Retinal pigment epithelial cell (primary cell): ENCODE measurements at places on chromosomes 4 and X.

DNA sequence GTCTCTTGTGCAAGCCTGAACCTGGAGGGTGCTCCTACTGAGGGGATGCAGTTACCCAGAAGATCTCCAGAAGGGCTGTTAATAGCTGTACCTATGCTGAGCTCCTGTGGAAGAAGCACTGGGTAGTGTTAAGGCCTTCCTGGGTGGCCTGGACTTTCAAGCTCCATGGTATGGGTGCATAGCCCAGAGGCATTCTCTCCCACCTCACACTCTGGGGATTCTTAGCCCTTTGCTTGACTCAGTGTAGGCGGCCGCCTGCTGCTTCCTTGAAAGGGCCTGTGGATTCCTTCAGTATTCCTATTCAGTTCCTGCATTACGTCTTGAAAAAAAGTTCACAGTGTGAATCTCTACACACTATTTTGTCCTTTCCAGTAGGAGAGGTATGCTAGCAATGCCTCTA lies 235.7 kb upstream of the MAGEB16 start:
- no peak for DNase-seq

DNA sequence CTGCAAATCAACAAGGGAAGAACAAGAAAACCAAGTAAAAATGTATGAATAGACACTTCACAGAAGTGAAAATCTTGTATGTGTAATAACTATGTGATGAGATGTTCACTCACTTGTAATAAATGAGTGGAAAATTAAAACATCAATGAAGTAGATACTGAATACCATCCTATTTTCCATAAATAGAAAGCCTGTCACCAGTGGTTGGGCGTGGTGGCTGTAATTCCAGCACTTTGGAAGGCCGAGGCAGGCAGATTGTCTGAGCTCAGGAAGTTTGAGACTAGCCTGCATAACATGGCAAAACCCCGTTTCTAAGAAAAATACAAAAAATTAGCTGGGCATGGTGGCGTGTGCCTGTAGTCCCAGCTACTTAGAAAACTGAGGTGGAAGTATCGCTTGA lies 53.5 kb upstream of the SOD3 start:
- DNase-seq, result no peak

DNA sequence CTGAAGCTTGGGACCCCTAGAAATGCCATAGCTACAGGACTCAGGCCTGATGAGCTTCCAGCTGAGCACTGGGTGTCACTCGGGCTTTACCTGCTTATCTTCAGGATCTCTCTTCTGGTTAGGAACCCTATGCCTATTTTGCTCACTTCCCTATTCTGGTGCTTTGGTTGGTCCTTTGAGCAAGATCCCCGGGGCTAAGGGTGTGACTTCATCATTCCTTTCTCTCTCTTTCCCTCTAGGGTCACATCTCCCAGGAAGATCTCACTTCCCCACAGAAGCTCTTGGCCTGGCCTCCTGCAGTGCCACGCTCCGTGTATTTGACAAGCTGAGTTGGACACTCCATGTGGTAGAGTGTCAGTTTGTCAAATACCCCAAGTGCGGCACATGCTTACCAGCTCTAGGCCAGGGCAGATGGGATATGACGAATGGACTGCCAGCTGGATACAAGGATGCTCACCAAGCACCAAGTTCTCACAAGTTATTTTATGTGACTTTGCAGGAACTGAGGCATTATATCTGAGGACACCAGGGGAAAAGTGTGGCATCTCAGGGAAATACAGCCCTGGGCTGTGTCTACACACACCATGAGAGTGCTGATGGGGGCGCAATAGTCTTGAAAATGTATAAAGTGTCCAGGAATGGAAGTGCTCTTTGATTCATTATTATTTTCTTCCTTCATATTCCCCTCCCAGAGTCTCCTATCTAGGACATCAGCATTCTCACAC lies 21.1 kb downstream of the VSIG4 start:
- DNase-seq, result no peak

DNA sequence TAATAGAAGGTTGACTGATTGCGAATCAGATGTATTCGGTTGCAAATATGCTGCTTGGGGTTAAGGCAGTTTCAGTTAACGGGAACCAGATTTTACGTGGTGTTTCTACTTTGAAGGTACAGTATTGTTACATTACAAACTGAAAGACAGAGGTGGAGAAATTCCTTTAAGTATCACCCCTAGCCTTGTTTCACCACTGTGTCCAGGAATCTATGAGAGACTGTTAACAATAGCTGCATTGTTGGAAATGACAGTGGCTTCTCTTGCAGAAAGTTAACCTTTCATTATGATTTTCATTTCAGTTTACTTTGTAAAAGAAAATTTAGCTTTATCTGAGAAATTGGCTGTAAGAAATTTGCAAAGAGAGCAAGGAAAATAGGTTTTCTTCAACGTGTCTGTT lies 2.6 kb downstream of the CDKL5 start:
- no peak for DNase-seq

DNA sequence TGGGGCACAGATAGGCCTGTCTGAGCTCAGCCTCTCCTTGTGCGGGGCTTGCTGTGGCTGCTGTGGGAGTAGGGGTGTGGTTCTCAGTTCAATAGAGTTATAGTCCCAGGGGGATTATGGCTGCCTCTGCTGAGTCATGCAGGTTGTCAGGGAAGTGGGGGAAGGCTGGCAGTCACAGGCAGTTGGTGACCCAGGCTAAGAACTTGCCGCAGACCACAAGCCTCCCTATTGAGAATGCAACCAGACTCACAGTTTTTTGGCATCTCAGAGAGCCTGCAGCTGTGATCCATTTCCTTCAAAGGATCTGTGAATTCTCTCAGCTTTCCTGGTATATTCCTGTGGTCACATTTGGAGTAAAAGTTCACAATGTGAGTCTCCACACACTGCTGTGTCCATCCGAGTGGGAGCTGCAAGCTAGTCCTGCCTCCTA lies 364.9 kb downstream of the ZNF674 start:
- peak; percentile 69 for DNase-seq

DNA sequence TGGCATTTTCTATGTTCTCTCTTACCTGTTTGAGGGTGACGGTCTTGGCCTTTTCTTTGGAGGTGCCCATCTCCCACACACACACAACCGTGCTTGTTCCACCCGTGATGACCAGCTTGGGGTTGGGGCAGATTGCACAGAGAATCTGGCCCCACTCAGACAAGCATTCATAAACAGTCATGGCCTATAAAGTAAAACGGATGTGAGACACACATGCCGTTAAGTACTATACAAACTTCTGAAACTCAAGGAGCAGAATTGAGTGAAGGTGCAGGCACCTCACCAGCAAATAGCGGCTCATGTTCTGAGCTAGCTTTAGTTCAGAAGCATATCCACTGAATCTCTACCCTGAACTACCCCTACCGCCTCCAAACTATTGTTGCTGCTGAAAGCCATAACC lies 107.6 kb downstream of the CDS1 start:
- no peak for DNase-seq

- no peak for DNase-seq
Observed at GRCh38 chr4:183118141-183118540, 19.1 kb downstream of the WWC2 start.

DNA sequence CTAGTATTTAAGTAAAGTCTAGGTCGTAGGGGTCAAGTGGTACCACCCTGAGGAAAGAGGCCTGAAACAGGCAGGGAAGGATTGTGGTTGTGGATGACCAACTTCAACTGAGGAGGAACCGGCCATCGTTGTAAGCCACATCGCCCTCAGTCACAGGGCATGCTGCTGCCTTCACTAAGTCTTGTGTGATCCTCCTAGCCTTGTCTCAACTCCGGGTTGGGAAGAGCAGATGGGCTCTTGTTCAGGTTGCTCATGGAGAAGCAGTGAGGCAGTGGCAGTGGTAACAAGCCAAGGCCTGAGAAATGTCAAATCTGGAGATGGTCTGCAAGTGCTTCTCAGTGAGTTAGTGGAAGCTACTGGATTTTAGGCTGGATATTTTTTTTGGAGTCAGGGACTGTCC lies 22.8 kb upstream of the NKX3-2 start:
- DNase-seq, result no peak

GRCh38 chr4:184248216-184248615 lies 30.5 kb upstream of the ENPP6 start:
- no peak for DNase-seq

DNA sequence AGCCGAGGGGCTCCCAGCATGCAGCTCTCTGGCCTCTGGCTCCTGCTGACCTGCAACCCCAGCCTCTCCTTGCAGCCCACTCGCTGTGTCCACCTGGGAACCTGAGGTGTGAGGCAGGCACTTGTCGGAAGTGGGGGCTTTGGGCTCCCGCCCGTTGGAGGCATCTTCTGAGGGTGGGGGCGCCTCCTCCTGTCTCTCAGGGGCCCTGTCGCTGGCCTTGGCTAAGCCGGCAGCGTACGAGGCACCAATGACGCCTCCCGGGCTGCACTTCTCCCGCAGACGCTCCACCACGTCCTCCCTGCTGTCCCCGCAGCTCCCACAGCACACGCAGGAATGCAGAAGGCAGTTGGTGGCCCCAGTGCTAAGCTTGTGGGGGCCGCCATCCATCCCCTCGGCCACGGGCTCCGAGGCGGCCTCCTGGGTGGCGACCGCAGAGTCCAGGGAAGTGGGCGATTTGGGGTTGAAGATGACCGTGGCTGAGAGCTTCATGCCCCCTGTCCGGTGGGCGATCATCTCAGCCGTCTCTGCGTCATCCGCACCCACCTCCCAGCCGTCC lies 42.5 kb upstream of the MXD4 start:
- DNase-seq, result no peak

GRCh38 chr4:56301997-56302496 lies 85.2 kb downstream of the AASDH start:
- no peak for DNase-seq

DNA sequence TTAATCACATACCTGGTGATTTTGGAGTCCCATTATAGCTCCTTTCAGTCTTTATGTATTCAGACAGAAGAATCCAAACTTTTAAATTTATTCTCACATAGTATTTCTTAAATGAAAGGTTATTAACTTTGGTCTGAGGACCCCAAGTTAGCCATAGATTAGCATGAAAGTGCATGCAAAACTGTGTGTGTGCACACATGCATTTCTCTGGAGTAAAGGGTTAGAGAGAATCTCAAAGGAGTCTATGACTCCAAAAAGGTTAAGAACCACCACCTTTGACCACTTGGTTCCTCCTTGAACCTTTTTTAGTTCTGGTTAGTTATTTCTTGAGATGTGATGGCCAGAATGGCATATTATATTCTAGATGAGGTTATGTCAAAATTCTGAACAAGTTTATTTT lies 102.0 kb downstream of the MGST2 start:
- DNase-seq, result no peak

- no peak for DNase-seq
Observed at GRCh38 chr4:185880571-185880970, 68.6 kb upstream of the SORBS2 start.

DNA sequence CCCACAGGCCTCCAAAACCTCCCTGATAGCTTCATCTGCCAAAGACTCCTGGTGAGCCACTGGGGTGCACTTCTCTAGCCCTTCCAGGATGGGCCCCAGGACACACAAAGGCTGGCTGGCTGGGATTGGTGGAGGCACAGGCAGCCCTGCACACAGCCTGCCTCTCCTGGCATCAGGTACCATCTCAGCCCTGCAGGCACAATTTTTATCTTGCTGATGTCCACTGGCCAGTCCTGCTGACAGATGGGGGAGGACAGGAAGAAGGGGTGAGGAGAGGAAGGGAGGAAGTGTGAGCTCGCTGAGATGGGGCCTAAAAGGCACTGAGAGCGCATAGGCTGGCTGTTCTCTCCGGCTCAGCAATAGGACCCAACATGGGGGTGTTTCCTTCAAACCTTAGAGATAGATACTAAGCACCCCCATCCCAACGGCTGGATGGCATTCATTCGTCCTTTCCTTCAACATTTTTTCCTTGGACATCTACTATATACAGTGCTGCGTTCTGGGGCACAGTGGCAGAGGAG lies 92.7 kb downstream of the PJA1 start:
- DNase-seq, result no peak

DNA sequence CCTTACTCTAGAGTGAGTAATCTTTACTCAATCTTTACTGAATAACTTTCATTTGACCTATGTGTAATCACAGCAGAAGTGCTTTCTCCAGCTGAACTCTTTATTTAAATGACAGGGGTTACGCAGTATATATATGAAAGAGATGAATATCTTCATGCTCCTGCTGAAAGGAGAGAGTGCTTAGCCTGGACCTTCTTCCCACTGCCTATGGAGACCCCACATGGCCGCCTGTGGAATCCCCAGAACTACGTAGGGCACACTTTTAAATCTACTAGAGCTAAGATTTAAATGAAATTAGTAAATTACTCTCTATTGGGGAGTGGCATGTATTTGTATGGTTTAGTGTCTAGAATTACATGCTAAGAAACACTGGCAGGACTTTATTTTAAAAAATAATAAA lies 391.2 kb downstream of the ANKRD50 start:
- DNase-seq, result no peak

- no peak for DNase-seq
Observed at GRCh38 chr4:47031751-47032404, 511 bp downstream of the GABRB1 start.

DNA sequence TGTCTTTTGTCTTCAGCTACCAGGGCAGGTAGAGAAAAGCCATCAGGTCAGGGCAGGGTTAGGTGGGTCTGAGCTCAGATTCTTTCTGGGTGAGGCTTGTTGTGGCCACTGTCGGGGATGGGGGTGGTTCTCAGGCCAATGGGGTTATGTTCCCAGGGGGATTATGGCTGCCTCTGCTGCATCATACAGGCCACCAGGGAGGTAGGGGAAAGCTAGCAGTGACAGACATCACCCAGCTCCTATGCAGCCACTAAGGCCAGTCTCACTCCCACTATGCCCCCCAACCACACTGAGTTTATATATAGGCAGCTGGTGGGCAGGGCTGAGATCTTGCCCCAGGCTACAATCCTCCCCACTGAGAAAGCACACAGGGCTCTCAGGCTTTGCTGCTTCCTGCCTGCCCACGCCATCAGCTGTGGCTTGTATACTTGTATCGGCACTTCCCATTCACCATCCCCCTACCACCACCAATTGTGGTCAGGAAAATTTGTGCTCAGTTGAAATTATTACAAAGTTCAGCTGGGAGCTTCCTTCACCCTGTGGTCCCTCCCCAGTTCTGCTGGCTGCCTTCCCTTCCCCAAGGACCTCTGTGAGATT lies 72.6 kb upstream of the PTPN13 start:
- no peak for DNase-seq

GRCh38 chrX:121356139-121356849 lies 308.9 kb downstream of the GLUD2 start:
- no peak for DNase-seq

DNA sequence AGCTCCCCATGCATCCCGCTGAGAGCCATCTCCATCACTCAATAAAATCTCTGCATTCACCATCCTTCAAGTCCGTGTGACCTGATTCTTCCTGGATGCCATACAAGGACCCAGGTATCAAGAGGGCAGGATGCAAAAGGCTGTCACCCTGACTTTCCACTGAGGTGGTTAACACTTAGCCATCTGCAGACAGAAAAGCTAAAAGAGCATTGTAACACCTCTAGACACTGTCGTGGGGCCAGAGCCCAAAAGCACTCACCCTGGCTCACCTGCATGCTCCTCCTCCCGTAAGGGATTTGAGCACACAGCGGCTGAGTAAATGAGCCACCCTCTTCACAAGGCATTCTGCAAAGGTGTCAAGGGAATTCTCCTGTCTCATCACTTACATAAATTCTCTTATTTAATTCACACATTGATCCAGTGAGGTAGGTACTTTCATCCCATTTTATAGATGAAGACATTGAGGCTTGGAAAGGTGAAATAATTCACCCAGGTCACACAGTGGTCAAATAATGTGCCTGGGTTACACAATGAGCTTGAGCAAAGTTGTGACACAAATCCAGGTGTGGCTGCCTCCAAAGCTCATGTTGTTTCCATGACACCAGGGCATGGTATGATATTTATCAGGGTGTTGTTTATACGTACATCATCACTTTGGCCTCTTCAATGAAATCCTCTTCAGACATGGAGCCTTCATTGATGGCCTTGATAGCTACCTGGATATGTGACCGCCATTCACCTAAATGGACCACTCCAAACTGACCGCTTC lies 48.0 kb downstream of the TXK start:
- DNase-seq, result no peak

- DNase-seq, result no peak
Observed at GRCh38 chr4:173477016-173477415, 53.0 kb downstream of the HAND2 start.
